ENCODE measurements at places on chromosomes 5 and 9.

GRCh38 chr9:135076876-135077430 lies 10.5 kb upstream of the OLFM1 start:
- no peak for DNase-seq

- DNase-seq, result no peak
Observed at GRCh38 chr5:135046661-135047346, 12.8 kb upstream of the PITX1 start.

DNA sequence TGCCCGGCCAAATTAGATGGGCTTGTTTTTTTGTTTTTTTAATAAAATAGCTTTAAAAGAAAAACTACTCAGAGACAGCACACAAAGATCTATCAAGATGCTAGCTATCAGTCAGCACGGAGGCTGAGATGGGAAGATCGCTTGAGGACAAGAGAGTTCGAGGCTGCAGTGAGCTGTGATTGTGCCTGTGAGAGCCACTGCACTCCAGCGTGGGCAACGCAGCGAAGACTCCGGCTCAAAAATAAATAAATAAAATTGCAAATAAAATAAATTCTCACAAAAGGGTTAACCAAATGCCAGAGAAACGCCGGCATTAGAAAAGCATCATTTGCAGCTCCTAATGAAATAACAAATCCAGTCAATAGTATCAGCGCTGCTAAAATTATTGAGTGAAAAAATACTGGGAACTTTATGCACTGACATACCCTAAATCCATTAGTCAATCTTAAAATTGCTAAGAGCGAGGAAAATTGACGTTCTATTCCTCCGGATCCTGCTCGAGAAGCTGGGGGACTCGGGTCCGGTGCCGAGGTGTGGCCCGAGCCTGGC lies 681 bp downstream of the CPLANE1 start:
- DNase-seq, result no peak

DNA sequence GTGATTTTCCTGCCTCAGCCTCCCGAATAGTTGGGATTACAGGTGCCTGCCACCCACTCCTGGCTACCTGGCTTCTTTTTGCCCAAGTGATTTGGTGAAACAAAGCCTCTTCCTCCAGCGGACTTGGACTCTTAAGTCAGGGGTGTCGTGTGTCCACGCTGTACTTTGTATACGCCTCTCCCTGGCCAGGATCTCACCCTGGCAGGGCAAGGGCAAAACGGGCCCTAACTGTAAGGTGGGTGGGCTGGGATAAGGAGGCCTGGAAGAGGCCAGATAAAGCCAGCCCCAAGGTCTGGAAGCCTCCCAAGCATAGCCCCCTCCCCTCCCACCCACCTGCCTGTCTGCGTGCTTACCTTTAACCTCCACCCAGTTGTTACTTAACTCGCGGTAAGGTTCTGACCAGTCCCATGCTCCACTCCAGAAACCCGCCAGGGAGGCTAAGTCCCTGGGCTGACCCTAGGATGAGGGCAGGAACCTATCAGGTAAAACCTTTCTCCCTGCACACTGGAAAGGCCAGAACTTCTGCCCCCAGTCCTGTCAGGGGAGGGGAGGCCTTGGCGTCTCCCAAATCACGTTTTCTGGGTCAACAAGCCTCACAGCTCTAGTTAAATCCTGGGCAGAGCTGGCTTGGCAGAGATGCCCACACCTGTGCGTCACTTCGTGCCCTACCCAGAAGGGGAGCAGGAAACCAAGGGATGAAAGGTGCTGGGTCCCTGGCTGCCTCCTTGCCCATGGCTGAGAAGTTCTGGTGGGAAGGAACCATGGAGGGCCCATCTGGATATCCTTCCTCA lies 8.4 kb downstream of the CDK9 start:
- DNase-seq, result no peak

DNA sequence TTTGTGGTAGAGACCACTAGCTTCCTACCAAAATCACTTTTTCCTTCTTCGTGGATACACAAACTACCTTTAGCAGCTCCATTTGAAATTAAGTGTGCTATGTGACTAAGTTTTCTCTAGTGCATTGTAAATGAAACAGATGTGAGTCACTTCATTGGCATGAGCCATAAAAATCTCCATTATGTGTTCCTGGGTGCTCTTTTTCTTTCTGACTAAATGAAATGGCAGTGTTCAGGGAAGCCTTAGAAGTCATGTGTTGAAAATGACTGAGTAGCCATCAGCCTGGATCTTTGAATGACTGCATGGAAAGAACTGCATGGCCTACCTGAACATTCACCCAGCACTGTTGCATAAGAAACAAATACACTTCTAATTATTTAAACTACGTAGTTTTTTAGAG lies 107.9 kb downstream of the NDUFAF2 start:
- no peak for DNase-seq

DNA sequence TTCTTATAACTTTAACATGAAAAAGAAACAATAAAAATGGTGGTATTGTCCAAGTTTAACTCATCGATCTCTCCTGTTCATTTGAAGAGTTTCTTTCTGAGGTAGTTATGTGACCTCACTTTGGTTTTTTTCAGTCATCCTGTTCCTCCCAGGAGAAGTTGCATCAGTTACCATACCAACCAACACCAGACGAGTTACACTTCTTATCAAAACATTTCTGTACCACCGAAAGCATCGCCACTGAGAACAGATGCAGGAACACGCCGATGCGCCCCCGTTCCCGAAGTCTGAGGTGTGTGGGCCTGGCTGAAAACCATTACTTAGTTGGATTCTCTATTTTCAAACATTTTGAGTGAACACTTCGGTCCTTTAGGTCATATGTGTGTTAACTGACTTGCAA lies 96.3 kb downstream of the CD180 start:
- no peak for DNase-seq

GRCh38 chr5:98483301-98483685 lies 290.2 kb upstream of the RGMB start:
- DNase-seq, result no peak

DNA sequence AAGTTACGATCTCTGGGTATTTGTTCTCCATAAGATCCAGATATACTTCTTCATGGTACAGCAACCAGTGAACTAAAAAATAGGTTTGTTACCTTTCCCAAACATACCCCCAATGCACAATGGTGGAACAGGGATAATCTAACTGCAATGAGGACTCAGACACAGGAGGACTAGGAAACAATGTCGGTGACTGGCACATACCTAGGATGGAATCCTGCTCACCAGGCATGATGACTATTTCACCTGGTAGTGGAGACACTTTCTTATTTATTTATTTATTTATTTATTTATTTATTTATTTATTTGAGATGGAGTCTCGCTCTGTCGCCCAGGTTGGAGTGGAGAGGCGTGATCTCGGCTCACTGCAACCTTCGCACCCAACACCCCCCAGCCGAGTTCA lies 159.9 kb upstream of the CCNH start:
- no peak for DNase-seq

DNA sequence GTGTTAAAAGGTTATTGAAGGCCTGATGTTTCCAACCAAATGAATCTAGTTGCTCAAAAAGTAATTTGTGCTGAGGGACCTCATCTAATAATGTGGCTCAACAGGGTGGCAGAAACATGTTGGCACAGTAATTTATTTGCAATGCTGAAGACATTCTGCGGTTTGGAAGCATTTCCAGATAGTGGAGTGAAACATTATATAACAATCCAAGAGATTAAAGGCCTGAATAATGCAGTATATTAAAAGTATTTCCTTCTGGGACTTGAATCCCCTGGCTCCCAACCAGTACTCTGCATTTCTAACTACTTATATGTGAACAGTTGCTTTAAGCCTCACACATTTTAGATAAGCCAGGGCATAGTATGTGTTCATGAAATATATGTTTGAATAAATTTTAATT lies 25.9 kb upstream of the ALDH1A1 start:
- DNase-seq, result no peak

- DNase-seq, result no peak
Observed at GRCh38 chr9:91567642-91568274, 144.1 kb upstream of the NFIL3 start.

DNA sequence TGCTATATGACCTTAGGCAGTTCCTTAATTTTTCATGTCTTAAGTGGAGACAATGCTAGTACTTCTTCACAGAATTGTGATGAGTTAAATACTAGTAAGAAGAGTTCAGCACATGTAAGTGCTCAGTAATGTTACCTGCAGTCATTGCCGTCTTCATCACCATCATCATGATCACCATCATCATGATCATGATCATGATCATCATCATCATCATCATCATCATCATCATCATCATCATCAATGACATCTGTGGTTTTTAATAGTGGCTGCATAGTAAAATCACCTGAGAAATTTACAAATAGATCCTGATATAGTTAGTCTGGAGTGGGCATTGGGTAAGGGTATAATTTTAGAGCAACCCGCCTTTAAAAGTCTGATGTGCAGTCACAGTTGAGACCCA lies 14.7 kb upstream of the PALM2AKAP2 start:
- DNase-seq, result no peak

GRCh38 chr9:114414346-114414745 lies 26.6 kb upstream of the AKNA start:
- no peak for DNase-seq

DNA sequence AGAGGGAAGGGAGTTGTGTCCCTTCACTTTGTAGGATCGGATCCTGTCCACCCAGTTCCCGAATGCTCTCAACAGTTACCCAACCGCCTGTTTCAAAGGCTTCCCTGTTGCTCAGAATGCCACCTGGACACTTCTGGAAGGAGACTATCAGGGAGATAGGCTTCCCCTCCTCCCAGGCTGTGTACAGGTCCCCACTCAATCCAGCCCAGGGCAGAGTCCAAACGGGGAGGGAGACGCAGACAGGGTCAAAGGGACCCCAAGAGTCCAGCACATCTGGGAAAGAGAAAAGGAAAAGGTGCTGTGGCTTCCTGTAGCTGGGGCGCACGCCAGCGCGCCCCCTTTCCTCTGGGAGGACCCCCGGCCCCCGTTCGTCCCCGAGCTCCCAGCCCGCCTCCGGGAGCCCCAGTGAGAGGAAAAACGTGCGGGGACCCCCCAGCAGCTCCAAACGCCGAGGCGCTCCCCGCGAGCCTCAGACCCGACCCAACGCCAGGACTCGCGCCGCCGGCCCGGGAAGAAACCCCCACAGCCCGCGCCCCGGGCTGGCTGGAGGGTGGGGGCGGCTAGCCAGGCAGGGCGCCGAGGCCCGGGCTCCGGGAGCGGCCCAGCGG lies 640 bp downstream of the SURF4 start:
- peak; percentile 30 for DNase-seq

DNA sequence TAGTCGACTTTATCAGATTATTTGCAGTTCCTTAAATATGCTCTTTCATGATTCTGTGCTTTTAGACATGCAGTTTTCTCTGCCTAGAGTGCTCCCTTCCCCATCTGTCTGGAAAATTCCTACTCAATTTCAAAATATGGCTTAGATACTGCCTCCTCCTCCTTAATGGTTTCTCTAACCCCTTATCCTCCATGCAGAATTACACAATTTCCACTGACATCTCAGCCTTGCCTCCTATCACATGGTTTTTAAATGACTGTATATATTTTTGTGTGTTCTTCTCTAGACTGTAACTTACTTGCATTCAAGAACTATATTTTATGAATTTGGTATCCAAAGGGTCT lies 85.2 kb downstream of the SLC44A1 start:
- DNase-seq, result no peak

GRCh38 chr5:142013734-142014521 lies 1.1 kb upstream of the GNPDA1 start:
- no peak for DNase-seq

DNA sequence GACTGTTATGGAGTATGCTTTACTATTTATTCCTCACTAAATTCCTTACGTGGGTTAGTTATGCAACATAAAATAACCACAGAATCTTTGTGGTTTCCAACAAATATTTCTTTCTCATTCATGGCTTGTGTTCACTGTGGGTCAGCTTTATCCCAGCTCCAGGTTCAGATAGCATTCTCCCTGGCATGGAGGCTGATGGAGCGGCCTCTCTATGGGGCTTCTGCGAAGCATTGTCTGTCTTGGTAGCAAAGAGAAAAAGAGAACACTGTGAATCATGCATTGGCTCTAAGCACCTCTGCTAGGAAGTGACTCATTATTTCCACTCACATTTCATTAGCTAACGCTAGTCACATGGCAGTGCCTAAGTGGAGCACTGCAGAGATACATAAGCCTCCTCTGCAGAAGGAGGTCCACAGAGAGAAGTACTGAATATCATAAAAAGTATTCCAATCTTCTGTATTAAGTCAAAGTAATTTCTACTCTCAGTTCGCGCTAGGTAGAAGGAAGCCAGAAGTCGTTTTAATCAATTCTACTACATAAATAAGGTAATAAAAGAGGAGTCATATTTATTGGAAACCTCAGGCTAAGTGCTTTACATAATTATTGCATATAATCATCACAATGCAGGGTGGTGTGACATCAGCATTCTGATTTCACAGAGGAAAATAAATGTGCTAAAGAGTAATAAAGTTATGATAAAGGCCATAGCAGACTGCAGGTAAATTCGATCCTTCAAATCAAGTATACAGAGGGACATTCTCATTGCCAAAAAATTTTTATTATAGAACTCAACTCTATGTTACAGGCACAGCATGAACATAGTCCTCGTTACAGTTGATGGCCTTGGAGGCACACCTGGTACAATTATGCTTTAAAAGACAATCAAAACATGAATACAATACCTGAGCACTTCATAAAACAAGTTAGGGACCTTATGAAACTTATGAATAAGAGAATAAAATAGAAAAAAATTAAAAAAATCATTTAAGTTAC lies 531.1 kb downstream of the CETN3 start:
- no peak for DNase-seq

DNA sequence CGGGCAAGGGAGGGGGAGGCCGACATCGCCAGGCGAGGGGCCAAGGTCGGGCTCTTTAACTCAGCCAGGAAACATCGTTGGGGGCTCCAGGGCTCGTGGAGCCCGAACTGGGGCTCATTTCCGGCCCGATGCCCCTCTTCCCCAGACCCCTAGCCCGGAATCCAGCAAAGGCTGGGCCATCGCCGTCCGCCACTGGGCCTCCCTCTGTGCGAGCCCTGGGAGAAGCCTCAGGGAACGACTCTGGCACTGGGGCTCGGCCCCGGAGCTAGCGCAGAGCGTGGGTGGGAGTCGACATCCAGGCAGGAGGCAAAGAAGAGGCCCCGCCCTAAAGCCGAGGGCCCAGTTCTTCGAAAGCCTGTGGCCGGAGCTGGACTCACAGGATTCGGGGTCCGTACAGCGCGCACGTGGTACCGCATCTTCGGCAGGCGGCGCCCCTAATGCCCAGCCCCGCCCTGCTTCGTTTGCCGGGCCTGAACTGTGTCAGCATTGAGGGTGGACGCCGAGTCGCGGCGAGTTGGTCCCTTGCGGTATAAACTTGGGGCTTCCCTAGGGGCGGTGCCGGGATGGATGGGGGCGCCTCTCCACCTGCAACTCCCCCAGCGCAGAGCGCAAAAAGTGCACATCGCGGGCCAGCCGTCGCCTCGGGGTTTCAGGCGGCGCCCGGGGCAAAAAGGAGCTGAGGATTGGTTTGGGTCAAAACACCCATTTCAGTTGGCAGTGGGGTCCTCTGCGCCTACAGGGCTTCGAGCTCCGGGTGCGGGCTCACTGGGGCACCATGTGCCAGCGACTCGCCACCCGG lies 3.6 kb upstream of the PAX5 start:
- DNase-seq, result peak; percentile 27

DNA sequence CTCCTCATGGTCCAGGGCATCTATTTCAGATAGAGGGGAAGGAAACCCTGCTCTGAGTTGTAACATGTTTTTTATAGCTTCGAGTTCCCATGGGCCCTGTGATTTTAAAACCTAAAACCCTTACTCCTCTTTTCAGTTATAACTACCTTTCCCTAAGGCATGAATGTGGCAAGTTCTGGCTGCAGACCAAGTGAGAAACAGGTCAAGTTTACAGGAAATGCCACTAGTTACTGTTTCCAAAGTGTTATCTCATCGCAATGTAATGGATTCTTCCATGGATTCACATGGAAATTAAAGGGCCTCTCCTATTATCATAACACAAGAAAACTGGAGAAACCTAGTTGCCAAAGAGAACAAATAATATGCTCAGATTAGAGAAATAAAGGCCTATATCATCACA lies 574.5 kb upstream of the GRAMD2B start:
- no peak for DNase-seq

GRCh38 chr9:100394032-100394695 lies 32.8 kb upstream of the MSANTD3 start:
- DNase-seq, result no peak
